Keratinocyte (primary cell): ENCODE measurements at places on chromosomes 7 and 10.

GRCh38 chr7:94237417-94237816 is 157.3 kb upstream of the COL1A2 start:
- no peak overlapping the region for H3K27ac ChIP-seq
- H3K4me3 ChIP-seq: no peak overlapping the region
- H3K27me3 ChIP-seq: peaks cover 7% of the 10 kb centered on the region
- no peak for DNase-seq
- no peaks in the 10 kb centered on the region for H3K36me3 ChIP-seq

DNA sequence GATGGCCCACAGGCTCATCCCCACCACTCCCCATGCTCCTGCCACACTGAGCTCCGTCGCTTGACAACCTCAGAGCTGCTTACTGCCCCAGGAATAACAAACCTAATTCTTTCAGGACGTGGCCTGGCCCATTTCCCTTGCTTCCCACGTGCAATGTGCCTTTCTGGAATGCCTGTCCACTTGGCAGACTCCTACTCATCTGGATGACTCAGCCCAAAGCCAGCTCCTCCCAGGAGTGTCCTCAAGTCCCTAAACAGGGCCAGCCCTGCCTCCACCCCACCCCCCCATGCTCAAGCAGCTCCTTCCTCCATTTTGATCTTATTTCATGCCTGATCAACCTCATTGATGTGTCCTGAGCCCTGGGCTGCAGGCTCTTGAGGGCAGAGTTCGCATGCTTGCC is 164.9 kb upstream of the RNF32 start:
- no peaks in the 10 kb centered on the region for H3K4me1 ChIP-seq
- H3K27me3 ChIP-seq: no peaks in the 10 kb centered on the region
- H3K27ac ChIP-seq: no peak overlapping the region
- no peak for DNase-seq

- no peaks in the 10 kb centered on the region for H3K4me1 ChIP-seq
- DNase-seq: no peak
- no peak overlapping the region for H3K4me3 ChIP-seq
- H3K36me3 ChIP-seq: no peaks in the 10 kb centered on the region
These were observed 74.1 kb downstream of the VIPR2 start for GRCh38 chr7:159070431-159071148.

- no peak overlapping the region for H3K27ac ChIP-seq
- H3K36me3 ChIP-seq: no peaks in the 10 kb centered on the region
- H3K4me1 ChIP-seq: no peaks in the 10 kb centered on the region
- DNase-seq: no peak
- H3K4me3 ChIP-seq: no peak overlapping the region
- H3K27me3 ChIP-seq: no peaks in the 10 kb centered on the region
These were observed 112.8 kb upstream of the AHR start for GRCh38 chr7:17185690-17186070.

- DNase-seq: no peak
- no peak overlapping the region for H3K4me3 ChIP-seq
- H3K4me1 ChIP-seq: no peaks in the 10 kb centered on the region
- no peak overlapping the region for H3K27ac ChIP-seq
These were observed 620.6 kb downstream of the SUGCT start for GRCh38 chr7:40755438-40755837.

- no peaks in the 10 kb centered on the region for H3K27me3 ChIP-seq
- no peak overlapping the region for H3K4me3 ChIP-seq
- H3K27ac ChIP-seq: no peak overlapping the region
- no peak for DNase-seq
These were observed 45.2 kb downstream of the PNLIPRP3 start for GRCh38 chr10:116472891-116473290.

DNA sequence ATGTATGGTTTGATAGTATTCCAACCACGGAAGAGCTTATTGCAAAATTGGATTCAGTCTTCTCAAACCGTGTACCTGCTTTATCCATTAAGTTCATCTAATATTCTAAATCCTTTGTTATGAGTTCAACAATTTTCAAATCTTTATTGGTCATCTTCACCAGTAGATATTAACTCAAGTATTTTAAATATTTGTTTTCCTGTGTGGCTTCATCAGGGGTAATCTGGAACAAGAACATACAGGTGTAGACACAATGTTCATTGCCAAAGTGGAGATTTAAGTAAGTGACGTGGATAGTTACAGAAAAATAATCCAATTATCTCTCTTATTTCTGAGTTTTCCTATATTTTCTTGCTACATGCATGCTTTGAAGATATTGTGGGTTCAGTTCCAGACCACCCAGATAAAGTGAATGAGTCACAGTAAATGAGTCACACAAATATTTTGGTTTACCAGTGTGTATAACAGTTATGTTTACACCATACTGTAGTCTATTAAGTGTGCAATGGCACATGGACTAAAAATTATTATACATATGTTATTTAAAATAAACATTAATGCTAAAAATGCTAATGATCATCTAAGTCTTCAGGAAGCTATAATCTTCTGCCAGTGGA is 429.0 kb upstream of the POT1 start:
- no peak overlapping the region for H3K4me3 ChIP-seq
- H3K36me3 ChIP-seq: no peaks in the 10 kb centered on the region
- no peaks in the 10 kb centered on the region for H3K4me1 ChIP-seq
- H3K27ac ChIP-seq: no peak overlapping the region

DNA sequence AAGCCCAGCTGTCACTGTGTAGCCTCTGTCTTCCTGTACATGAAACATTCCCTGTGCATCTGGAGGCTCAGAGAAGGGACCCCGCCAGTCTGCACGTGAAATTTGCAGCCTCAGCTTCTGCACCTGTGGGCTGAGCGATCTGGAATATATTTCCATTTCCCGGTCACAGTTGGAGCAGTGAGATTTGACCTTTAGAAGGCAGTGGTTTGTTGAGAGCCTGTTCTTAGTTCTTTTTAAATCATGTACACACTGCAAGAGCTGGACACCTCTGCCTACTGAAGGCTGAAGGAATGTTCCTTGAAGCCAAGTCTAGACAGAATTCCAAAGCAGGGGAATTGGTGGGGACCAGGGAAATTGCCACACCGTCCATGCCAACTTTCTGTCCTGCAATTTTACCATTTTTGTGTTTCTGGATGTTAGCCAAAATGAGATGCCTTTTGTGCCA is 706.6 kb downstream of the INHBA start:
- no peaks in the 10 kb centered on the region for H3K36me3 ChIP-seq
- no peak overlapping the region for H3K27ac ChIP-seq
- H3K4me1 ChIP-seq: no peaks in the 10 kb centered on the region

DNA sequence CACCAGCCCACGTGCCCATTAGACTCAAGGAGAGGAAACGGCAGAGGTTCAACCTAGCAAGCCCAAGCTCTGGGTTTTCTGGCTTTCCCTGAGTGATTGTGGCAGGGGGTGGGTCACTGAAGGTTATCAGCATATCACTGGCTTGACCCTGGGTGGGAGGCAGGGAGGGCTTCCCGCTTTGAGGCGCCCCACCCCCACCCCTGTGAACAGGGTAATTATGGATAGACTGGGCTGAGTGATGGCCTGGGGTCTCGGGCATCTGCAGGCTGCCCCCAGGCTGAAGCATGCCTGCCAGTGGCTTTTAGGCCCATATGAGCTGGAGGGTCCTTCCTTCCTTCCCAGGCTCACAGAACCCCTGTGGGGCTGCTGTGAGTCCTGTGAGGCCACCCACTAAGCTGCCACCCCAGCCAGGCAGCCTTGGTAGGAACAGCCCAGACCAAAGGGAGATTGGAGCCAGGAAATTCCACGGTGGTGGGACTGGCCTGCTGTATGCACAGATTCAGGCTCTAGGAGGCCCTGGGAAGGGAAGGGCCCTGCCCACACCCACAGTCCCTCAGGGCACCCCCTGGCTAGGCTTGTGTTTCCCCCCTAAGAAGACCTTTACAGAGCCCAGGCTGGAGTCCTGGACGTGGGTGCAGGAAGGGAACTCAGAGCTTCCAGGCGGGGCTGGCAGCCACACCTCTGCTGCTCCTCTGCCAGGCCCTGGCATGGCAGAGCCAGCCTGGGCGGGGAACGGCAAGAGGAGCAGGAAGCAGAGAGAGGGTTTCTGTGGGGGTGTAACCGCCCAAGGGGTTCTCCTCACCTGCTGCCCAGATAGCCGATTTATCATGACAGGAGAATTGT is 33.1 kb downstream of the GPRIN2 start:
- peak overlapping the region; percentile 73 for H3K27ac ChIP-seq
- peaks cover 49% of the 10 kb centered on the region for H3K4me1 ChIP-seq
- H3K4me3 ChIP-seq: peak overlapping the region; percentile 8
